ENCODE measurements at places on chromosomes 16 and 17. TPM values are rescaled to one million over a fixed set of nuclear protein-coding genes. Genes with fewer than 3 reads are reported as not detected.
A peak's percentile ranks its signal among the peaks of the same experiment; 100 is the strongest.

DNA sequence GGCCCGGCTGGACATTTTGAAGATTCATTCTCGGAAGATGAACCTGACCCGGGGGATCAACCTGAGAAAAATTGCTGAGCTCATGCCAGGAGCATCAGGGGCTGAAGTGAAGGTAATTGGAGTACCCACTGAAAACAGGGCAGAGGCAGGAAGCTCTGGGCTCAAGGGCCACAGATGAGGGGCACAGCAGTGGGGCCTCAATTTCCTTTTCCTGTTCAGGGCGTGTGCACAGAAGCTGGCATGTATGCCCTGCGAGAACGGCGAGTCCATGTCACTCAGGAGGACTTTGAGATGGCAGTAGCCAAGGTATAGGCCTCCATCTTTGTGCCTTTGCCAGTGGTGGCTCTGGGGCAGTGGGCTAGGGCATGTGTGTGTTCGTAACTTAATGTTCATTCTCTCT lies 4.0 kb upstream of the FTSJ3 start:
- H3K27ac ChIP-seq = no peak overlapping the region
- H3K4me1 ChIP-seq = no peaks in the 10 kb centered on the region
- no peaks in the 10 kb centered on the region for H3K27me3 ChIP-seq
- peaks cover 41% of the 10 kb centered on the region for H3K36me3 ChIP-seq

- H3K4me1 ChIP-seq = no peaks in the 10 kb centered on the region
- H3K27ac ChIP-seq = no peak overlapping the region
- no peak overlapping the region for H3K4me3 ChIP-seq
- H3K36me3 ChIP-seq = no peaks in the 10 kb centered on the region
- H3K27me3 ChIP-seq = no peaks in the 10 kb centered on the region
Observed at GRCh38 chr17:71251951-71252350, 868.9 kb upstream of the SOX9 start.

Gene MGRN1
- total RNA-seq = 54.6 TPM

GRCh38 chr17:74875155-74875976 lies 2.6 kb upstream of the FDXR start:
- H3K27me3 ChIP-seq = 0 out of 2 replicates have a peak, but pooled peaks cover 7% of the 10 kb centered on the region
- no peak overlapping the region for H3K4me3 ChIP-seq
- no peak overlapping the region for H3K27ac ChIP-seq
- peaks cover 9% of the 10 kb centered on the region for H3K4me1 ChIP-seq

- no peaks in the 10 kb centered on the region for H3K27me3 ChIP-seq
- peak overlapping the region; percentile 100 for H3K27ac ChIP-seq
- H3K4me1 ChIP-seq = peaks cover 67% of the 10 kb centered on the region
- H3K4me3 ChIP-seq = peak overlapping the region; percentile 56
- peaks cover 3% of the 10 kb centered on the region for H3K36me3 ChIP-seq
Observed at GRCh38 chr17:38452719-38453118, 24.5 kb downstream of the ARHGAP23 start.

Gene ICAM2
- 0.58 TPM for total RNA-seq

DNA sequence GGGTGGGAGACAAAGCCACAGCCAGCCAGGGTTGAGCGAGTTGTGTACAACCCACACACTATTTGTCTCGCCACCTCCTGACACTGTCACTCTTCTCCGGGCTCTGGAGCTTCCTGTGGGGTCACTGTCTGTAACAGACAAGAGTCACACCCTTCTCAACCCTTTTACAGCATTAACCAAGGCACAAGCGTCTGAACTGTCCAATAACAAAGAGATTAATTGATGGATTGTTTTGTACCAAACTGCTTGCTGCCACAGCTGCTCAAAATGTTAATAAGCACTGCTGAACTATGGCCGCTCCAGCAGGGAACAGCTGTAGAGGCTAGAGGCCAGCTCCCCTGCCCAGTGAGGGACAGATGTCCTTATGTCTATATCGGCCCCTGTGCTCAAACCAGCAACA lies 25.2 kb upstream of the HYDIN start:
- peak overlapping the region; percentile 57 for H3K27ac ChIP-seq
- no peaks in the 10 kb centered on the region for H3K36me3 ChIP-seq
- DNase-seq = no peak
- H3K4me3 ChIP-seq = no peak overlapping the region
- H3K4me1 ChIP-seq = peaks cover 35% of the 10 kb centered on the region

- peaks cover 66% of the 10 kb centered on the region for H3K27me3 ChIP-seq
- H3K4me3 ChIP-seq = peak overlapping the region; percentile 78
- peaks cover 17% of the 10 kb centered on the region for H3K4me1 ChIP-seq
- DNase-seq = peak; percentile 46
- H3K36me3 ChIP-seq = no peaks in the 10 kb centered on the region
Observed at GRCh38 chr16:2473999-2474876, 689 bp upstream of the TBC1D24 start.

- no peak overlapping the region for H3K4me3 ChIP-seq
- H3K27me3 ChIP-seq = no peaks in the 10 kb centered on the region
- H3K36me3 ChIP-seq = no peaks in the 10 kb centered on the region
Observed at GRCh38 chr16:83113317-83113716, 486.5 kb downstream of the CDH13 start.

DNA sequence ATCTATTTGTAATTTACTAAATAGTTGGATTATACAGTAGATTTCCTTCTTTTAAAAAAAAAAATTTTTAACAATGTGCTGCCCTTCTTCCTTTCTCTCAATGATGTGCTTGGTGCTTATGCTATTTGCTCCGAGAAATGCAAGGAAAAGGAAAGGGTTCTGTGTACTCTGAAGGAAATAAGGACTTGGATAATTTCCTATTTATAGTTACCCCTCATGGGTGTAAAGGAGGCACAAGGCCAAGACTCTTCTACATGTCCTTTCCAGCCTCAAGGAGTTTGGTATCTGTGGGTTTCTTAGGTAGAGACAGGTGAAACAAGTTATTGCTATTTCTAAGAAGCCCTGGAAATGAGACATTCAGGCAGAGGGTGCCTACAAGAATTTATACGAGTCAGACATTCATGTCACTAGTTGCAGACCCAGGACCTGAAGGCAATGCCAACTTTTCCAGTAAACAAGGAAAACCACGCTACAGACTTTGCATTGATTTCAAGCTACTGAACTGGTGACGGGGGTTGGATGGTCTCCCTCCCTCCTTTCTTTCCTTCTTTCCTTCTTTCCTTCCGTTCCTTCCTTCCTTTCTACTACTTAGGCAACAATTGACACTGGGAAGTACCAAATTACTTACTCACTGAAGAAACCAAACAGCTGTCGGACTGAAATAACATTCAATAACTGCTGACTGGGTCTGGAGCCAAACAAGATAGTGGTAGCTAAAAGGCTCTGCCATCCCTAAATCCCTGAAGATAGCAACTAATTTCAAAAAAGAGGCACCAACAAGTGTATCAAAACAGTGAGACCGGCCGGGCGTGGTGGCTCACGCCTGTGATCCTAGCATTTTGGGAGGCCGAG lies 33.8 kb upstream of the GHDC start:
- no peak for DNase-seq
- H3K4me3 ChIP-seq = no peak overlapping the region
- no peaks in the 10 kb centered on the region for H3K27me3 ChIP-seq
- no peaks in the 10 kb centered on the region for H3K4me1 ChIP-seq

Gene EFNB3
- total RNA-seq = 7.7 TPM

- H3K27ac ChIP-seq = peak overlapping the region; percentile 95
- no peaks in the 10 kb centered on the region for H3K27me3 ChIP-seq
- peaks cover 10% of the 10 kb centered on the region for H3K4me1 ChIP-seq
- H3K36me3 ChIP-seq = no peaks in the 10 kb centered on the region
Observed at GRCh38 chr16:4734730-4735535, 596 bp downstream of the DNAAF8 start.

Gene GFER
- total RNA-seq = 40.1 TPM

- no peaks in the 10 kb centered on the region for H3K27me3 ChIP-seq
- no peak overlapping the region for H3K27ac ChIP-seq
- no peaks in the 10 kb centered on the region for H3K4me1 ChIP-seq
- H3K4me3 ChIP-seq = no peak overlapping the region
Observed at GRCh38 chr16:14419817-14420216, 210.2 kb downstream of the PARN start.

Gene TP53TG3B
- total RNA-seq = not detected

DNA sequence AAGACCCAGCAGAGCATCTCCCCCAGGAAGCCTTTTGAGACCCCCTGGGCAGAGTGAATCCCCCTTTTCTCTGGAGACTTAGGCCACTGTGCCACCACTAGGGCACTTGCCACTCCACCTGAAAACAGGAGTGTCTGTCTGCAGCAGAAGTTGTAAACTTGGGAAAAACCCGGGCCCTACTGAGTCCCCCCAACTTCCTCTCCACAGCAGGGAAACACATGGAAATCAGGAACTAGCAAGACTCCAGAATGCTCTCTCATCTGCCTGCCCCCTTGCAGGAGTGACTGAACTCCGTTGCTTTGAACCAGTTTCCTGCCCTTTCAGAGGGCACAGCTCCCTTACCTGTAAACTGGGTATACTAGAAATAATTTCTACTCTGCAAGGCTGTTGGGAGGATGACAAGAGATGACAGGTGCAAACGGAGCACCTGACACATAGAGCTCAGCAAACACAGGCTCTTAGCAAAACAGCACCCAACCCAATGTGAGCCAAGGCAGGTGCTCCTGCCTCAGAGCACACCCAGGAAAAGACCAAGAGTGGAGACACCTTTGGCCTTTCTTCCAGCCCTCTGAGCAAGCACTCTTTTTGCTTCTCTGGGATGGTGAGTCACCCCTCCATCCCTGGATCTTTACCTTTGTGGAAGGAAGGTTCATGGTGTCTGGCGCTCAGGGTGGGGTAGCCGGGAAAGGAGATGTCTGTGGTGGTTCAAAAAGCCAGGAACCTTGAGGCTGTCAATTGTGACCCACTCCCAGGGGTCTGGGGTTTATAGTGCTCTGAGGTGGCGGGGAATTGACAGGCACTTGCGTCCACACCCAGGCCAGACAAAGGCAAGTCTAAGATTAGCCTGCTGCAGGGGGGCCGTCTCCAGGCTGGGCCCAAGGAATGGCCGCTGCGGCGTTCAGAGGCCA lies at the start of gene HCRT:
TSS of gene HCRT (minus strand) at position 740 of the 908 bp plus-strand sequence. CDS start at position 653, 87 bp downstream.
- no peak within 1 kb of the TSS for H3K27ac ChIP-seq
- no peaks in the 10 kb centered on the region for H3K36me3 ChIP-seq
- H3K4me1 ChIP-seq = peaks cover 10% of the 10 kb centered on the region
- DNase-seq = no peak

- H3K27me3 ChIP-seq = no peaks in the 10 kb centered on the region
- H3K27ac ChIP-seq = no peak overlapping the region
- H3K4me3 ChIP-seq = no peak overlapping the region
Observed at GRCh38 chr17:1040216-1040600, 43.3 kb downstream of the TIMM22 start.

Gene OTOP2
- not detected for total RNA-seq

- H3K4me3 ChIP-seq = peak overlapping the region; percentile 90
- DNase-seq = peak; percentile 50
- H3K4me1 ChIP-seq = peaks cover 45% of the 10 kb centered on the region
- no peaks in the 10 kb centered on the region for H3K27me3 ChIP-seq
Observed at GRCh38 chr16:48609652-48610029, 339 bp downstream of the N4BP1 start.

Gene FGF11
- 16.6 TPM for total RNA-seq

Data from GM23338 (cell line).